ENCODE measurements at places on chromosomes 3 and 15.

DNA sequence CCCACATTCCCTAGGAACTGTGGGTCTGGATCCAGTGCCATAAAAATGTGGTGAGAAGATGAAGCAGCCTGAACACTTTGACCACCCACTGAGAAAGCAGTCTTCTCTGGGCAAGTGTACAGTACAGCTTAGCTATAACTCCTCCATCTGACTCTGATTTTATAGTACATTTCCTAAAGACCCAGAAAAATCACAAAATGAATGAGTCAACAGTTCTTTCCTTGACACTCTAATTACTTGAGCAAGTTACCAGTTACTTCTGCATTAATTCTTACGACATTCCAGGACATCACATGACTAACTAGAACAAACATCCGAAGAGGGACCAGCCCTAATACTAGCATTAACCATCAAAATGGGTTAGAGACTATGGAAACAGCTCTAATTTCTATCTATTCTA lies 148.1 kb upstream of the PEX5L start:
- DNase-seq = no peak

GRCh38 chr15:80264031-80264430 lies 12.0 kb upstream of the CTXND1 start:
- no peak for DNase-seq

GRCh38 chr15:92020804-92021203 lies 167.3 kb downstream of the SLCO3A1 start:
- no peak for DNase-seq

GRCh38 chr15:66008940-66009562 lies 139.8 kb downstream of the RAB11A start:
- no peak for DNase-seq

GRCh38 chr3:11246663-11246970 lies 25.6 kb upstream of the ATG7 start:
- DNase-seq = no peak

DNA sequence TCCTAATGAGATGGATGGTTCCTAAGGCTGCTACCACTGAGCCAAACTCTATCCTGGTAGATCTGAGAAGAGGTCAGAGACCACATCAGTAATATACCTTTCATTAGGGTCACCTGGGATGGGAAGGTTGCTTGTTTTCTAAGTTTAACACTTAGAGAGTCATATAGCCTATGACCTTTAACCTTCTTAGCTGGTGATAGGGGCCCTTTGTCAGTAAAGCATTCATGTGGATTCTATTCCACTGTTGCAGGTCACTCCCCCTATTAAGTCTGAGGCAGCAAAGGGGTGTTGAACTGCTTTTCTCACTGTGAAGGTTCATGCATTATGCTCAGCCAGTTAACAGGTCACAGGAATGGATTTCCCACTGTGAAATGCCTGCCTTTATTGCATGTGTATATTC lies 6.1 kb upstream of the ZNF609 start:
- DNase-seq = no peak

GRCh38 chr15:63015618-63016017 lies 26.9 kb upstream of the TPM1 start:
- DNase-seq = no peak

- no peak for DNase-seq
Measured at GRCh38 chr3:188573291-188573940, 419.5 kb downstream of the LPP start.

- no peak for DNase-seq
Measured at GRCh38 chr15:70062321-70062956, 35.3 kb downstream of the TLE3 start.

- DNase-seq = no peak
Measured at GRCh38 chr3:127258733-127259132, 29.1 kb downstream of the PRR20G start.

GRCh38 chr15:100692246-100692645 lies 89.9 kb downstream of the ASB7 start:
- DNase-seq = no peak

DNA sequence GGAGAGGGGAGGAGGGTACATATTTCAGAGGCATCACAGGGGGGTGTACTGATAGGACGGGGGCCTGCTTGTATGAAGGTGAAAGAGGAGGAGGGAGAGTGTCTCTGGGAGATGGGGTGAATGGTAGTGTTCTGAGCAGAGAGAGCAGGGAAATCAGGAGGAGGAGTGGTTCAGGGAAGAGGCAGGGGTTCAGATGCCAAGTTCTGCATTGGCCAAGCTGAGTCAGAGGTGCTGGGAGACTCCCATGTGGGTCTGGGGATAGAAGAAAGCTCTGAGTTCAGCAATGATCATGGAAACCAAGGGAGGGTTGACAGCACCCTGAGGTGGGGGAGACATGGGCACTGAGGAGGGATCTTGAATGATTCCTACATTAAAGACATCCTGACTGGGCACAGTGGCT lies 3.0 kb downstream of the CYP8B1 start:
- no peak for DNase-seq

GRCh38 chr3:40169983-40170382 lies 139.5 kb upstream of the EIF1B start:
- no peak for DNase-seq

- DNase-seq = no peak
Measured at GRCh38 chr15:71225851-71226250, 110.6 kb downstream of the THSD4 start.

- DNase-seq = no peak
Measured at GRCh38 chr3:121152573-121152972, 244.6 kb downstream of the STXBP5L start.

- DNase-seq = no peak
Measured at GRCh38 chr15:69172847-69173246, 12.4 kb downstream of the GLCE start.

GRCh38 chr3:77256584-77257503 lies 216.9 kb downstream of the ROBO2 start:
- no peak for DNase-seq

DNA sequence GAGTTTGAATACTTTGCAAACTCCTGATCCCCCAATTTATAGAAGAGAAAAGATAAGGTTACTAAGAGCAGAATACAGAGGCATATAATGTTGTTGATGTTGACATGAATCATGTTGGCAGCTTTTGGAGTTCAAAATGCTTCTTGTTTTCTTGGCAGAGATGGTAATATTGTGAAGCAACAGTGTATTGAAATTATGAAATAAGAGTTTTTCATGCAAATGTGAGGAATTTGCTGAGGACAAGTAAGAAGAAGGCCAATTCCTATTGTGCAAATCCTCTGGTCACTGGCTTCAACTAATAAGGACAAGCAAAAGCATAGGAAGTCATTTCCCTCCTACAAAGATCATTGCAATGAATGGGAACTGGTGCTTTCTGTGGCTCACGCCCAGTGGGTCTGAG lies 126.9 kb upstream of the CHL1 start:
- DNase-seq = no peak

GRCh38 chr3:150144191-150144708 lies 173.6 kb upstream of the PFN2 start:
- DNase-seq = no peak

DNA sequence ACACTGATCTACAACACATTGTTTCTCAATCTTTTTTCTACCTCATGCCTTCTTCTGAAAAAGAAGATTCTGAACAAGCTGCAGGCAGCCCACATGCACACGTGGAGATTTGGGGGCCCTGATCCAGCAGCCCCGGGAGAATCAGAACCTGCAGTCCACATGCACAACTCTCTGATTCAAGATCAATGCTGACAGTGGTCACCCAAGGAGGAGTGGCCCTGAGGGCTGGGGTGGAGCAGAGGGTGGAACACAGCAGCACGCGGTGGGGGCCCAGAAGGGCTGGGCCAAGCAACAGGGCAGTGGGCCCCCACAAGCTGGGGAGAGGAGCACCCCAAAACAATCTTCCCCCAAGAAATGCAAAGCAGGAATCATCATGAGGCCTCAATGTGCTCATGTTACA lies 202.1 kb upstream of the NSMCE3 start:
- no peak for DNase-seq

DNA sequence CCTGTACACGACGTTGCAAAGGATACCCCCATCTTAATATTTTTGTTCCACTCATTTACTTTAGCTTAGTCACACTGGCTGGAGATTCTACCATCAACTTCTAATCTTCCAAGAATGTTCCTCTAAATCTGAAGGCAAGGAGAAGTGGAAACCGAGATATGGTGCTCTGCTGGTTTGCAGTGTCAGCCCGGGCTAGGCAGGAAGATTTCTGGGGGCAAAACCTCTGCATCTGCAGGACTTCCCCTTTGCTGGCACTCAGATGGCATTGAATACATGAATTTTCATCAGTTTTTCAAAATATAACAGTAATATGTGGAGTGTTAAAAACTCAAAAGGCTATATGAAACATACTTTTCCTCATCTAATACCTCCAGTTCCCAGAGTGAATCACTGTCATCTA lies 240.4 kb downstream of the RPLP1 start:
- no peak for DNase-seq

- DNase-seq = peak; percentile 35
Measured at GRCh38 chr3:3798631-3799113, 559 bp upstream of the LRRN1 start.

GRCh38 chr3:188539631-188540194 lies 385.8 kb downstream of the LPP start:
- no peak for DNase-seq

DNA sequence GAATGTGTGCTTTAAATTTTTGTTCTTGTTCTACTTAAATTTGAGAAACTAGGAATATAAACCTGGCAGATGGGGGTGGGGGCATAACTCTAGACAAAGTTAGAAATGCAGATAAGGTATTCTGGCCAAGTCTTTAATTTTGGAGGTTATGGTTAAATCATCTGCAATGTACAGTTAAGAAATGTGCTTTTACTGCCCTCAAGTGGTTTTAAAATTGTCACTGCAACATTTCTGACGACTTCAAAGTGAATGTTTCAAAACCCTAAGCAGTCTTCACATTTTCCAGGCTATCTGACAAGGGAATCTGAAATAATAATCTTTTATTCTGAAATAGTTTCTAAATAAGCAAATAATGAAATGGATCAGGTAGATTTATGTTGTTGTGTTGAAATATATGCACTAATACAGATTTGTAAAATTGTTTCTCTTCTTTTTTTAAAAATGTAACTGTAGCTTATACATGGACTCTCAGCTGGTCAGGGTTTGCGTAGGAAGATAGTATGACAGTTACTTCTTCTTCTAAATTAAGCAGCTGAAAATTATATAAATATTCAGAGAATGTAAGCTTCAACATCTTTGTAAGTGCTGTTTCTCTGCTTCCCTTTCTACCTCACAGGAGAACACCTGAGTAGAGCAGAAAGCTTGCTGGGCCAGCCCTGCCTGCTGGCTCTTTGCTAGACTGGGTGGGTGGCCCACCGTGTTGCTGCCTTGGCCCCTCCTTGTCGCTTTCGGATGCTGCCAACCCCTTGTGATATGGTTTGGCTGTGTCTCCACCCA lies 45.0 kb downstream of the SUCNR1 start:
- no peak for DNase-seq

Data from CD4-positive, alpha-beta T cell (primary cell).